ENCODE measurements at places on chromosomes 1 and 21. TPM values are rescaled to one million over a fixed set of nuclear protein-coding genes. Genes with fewer than 3 reads are reported as not detected.

- no peak for DNase-seq
These were observed at the start of gene TFAP2E for GRCh38 chr1:35573198-35574124. Gene TFAP2E (plus strand): TSS chr1:35573314. CDS start chr1:35573578, 264 bp downstream.

GRCh38 chr1:88134983-88135921, 548.8 kb upstream of the PKN2 start:
- no peak for DNase-seq

The PAX7 gene
- not detected for total RNA-seq

The SH3D21 gene
- total RNA-seq = 2.3 TPM

GRCh38 chr1:160168016-160168415, 16.6 kb downstream of the ATP1A4 start:
- no peak for DNase-seq

Measured in activated naive CD4-positive, alpha-beta T cell treated with anti-CD3 and anti-CD28 coated beads for 36 hours (primary cell).